ENCODE measurements at places on chromosomes 7 and 10.

DNA sequence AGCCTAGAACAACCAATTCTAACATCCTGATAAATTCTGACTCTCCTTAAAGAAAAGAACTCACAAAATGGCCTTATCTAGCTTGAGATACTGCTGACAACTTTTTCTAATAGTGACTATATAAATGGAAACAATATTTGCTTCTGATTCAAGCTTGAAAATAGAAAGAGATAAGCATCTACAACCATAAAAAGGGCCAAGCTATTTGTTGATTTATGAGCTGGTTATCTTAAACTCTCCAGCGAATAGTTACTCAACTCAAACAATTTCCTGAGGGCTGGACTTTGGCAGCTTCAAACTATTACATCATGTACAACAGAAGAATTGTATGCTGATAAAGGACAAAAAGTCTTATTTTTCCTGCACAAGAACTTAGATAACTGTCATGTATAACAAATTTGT, 4.6 kb downstream of the USP54 start:
- no peak for DNase-seq

DNA sequence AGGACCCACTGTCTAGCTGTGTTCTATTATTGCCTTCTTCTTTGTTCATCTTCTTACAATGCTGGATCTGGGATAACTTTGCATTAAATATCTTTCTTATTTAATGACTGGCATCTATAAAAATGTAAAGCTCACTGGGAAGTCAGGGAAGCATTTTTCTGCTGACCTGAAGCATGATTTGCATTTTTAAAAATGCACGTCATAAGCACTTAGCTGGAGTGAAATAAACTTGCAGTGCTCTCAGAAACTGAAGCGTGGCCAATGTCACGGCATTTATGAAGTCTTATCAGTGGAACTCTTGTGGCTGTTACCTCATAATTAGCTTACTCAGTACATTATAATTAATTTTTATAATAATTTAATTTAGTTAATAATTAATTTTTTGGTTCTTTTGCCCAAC, 59.1 kb downstream of the FRMD4A start:
- DNase-seq = no peak

DNA sequence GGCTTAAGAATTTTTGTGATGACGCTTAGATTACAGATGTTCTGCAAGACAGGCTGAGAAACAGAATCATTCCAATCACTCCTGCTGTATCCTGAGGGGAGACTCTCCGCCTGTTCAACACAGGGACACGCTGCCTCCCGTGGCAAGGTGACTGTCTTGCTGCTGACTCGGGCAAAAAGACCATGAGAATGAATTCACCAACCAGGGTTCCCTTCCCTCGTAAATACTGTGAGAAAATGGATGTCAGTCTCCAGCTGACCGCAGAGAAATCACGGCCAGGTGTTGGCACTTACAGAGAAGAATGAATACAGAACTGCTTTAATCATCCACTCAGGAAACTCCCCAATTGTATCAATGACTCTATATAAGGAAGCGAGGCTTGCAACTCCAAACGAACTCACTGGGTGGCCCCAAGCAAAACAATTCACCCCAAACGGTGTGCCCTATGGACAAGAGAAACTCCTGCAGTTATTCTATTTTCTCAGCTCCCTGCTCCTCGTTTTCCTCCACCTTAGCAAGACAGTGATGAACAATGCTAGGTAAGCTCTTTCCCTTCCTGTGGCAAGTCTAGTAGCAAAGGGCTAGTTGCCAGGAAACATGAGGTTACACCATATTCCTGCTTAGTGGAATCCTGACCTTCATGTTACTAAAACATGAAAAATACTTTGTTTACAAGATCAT, 22.8 kb downstream of the GNA12 start:
- DNase-seq = peak; percentile 83

DNA sequence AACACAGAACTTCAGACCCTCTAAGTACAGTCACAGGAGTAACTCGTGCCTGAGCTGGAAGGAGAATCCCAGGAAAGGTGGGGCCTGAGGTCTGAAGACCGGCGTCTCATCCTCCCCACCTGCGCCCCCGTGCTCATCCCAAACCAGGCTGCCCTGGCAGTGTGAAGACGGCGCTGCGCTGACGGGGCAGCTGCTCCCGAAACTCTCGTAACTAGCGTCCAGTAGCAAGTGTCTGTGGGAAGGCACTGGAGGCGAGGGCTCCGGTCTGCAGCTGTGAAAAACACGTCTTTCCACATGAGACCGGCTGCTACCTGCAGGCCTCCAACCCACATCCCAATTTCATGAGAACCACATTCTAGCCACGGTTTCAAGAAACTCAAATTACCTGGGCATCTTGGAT, 136.6 kb upstream of the RNF32 start:
- no peak for DNase-seq

GRCh38 chr7:32299133-32299702, 191.0 kb downstream of the LSM5 start:
- DNase-seq = no peak

DNA sequence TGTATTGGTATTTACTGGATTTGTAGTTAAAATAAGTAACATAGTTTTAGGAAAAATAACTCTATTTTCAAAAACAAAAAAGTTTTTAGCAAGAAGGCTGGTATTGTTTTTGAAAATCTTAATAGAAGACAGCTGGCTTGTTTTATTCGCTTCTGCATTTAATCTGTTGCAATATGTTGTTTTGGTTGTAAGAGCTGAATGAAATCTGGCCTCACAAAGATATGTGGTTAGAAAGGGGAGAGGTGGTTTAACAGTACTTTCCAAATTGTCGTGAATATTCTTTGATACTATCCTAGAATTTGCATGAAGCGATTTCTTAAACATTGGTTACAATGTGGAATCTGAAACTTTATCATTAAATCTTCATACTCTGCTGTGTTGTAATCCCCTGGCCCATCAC, 355.9 kb upstream of the FZD8 start:
- no peak for DNase-seq

GRCh38 chr7:149569025-149569725, 71.6 kb upstream of the ZNF746 start:
- no peak for DNase-seq

- no peak for DNase-seq
Measured at GRCh38 chr10:89269433-89270152, 18.0 kb upstream of the LIPA start.

- no peak for DNase-seq
Measured at GRCh38 chr10:61321041-61321857, 131.9 kb downstream of the TMEM26 start.

GRCh38 chr7:4998910-4999309, 39.9 kb upstream of the MMD2 start:
- DNase-seq = no peak

GRCh38 chr10:49419005-49419404, 23.1 kb upstream of the DRGX start:
- no peak for DNase-seq

DNA sequence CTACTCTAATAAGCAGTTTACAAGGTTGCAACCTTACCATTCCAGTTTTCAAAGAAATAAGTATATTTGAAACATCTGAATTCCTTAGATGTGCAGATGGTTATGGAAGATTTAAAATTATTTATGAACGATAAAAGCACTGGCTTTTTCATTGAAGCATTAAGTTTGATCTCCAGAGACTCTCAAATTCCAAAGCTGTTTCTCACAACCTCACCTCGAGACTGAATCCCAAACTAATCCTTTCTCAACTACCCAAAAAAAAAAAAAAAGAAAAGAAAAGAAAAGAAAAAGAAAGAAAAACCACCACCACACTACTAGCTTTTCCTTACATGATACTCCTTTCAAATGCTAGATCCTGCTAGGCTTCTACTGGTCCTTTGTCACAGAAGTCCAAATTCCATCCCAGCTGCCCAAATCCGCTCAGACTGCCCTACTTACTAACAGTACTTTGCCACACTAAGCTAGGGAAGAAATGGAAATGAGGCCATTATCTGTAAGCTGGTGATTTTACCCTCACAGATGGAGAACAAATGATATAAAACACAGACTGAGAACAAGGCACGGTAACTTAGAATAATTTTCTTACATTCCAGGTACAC, 100.6 kb upstream of the CDK1 start:
- DNase-seq = no peak

DNA sequence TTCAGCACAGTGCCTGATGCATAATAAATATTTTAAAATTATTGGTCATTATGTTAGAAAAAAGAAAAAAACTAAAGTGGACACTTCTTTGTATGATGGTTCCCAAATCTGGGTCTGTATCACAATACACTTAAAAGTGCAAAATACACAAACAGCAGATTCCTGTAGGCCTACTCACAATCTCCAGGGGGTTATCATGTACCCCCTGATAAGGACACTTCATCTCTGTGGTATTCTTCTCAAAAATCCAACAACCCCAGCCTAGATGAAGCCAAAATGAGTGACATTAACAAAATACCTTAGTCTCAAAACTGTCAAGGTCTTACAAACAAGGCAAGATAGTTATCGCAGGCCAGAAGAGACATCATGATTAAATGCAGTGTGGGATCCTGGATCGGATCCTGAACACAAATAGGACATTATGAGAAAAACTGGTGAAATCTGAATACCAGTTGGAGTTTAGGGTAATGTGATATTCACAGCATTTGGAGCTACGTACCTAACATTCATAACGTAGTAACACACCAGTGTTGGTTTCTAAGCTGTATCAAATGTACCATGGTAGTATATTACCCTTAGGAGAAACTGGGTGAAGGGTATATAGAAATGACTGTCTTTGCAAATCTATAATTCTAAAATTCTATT, 45.2 kb downstream of the NSUN6 start:
- DNase-seq = no peak

DNA sequence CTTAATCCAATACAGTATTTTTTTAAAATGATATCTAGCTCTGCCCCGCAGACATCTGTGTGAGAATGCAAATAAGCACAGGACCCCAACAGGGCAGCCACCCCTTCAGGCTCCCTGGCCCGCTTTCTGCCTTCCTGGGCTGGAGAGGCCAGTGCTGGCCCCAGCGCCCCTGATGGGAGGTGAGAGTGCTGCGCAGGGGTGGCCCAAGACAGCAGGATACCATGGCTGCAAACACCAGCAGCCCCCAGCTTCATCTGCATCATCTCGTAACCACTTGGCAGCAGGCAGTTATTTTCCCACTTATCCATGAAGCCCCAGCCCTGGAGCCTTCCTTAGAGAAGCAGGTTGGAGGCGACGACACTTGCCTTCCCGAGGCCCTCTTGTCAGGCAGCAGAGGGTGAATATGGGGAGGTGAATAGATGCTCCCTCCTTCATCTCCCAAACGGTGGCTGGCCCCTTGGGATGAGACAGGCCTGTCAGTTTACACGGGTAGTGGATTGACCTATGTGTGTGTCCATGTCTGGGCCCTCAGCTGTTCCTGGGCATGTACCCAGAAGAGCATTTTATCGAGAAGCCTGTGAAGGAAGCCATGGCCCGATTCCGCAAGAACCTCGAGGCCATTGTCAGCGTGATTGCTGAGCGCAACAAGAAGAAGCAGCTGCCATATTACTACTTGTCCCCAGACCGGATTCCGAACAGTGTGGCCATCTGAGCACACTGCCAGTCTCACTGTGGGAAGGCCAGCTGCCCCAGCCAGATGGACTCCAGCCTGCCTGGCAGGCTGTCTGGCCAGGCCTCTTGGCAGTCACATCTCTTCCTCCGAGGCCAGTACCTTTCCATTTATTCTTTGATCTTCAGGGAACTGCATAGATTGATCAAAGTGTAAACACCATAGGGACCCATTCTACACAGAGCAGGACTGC, 71.2 kb downstream of the ALOX5 start:
- no peak for DNase-seq

GRCh38 chr7:132343199-132343598, 233.1 kb downstream of the PLXNA4 start:
- no peak for DNase-seq

GRCh38 chr7:70316745-70317144, 718.5 kb downstream of the AUTS2 start:
- DNase-seq = no peak

DNA sequence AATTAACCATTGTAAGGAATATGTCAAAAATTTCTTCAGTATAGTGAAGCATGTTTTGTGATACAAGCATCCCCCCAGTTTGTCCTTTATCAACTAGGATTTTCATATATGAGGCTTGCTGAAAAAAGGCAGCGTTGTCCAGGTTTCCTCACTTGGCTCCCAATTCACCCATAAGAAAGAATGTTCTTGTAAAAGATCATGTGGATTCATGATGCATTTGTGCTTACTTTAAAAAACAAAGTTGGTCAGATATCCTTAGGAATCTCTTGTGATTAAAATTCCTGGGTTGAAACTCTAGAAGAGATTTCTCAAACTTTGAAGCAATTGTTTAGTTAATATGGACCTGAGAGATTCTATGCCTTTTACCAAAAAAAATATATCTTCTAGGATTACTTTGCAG, 181.8 kb downstream of the KIAA1217 start:
- DNase-seq = no peak

GRCh38 chr7:141975806-141976523, 2.4 kb upstream of the TAS2R38 start:
- DNase-seq = peak; percentile 45

- DNase-seq = no peak
Measured at GRCh38 chr7:126211875-126212274, 1040.9 kb downstream of the GRM8 start.

- no peak for DNase-seq
Measured at GRCh38 chr7:47670729-47671128, 88.8 kb upstream of the TNS3 start.

DNA sequence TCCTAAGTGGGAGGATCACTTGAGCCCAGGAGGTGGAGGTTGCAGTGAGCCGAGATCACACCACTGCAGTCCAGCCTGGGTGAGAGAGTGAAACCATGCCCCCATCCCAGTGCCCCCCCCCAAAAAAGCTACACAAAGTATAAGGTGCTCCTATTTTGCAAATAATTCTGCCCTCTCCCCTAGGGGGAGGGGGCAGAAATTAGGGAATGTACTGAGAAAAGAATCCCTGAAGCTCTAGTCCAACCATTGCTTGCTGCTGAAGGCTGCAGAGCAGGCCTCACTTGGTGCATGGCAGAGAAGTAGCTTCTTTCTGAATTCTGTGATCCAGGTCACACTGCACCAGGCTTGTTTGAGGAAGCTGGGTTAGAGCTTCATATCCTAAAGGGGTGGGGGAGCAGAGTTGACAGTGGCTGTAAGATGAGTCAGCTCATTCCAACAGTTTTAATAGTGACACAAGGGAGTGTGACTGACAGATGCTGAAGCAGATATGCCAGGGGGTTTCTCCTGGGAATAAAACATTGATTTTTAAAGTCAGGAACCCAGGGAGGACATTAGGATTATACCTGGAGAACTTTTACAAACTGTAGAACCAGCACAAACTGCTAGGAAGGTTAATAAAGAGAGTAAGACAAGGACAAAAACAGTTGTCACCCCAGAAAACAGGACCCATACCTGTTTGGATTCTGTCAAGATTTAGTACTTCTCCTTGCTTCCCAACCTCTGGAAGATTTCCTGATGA, 32.8 kb upstream of the STRIP2 start:
- no peak for DNase-seq

DNA sequence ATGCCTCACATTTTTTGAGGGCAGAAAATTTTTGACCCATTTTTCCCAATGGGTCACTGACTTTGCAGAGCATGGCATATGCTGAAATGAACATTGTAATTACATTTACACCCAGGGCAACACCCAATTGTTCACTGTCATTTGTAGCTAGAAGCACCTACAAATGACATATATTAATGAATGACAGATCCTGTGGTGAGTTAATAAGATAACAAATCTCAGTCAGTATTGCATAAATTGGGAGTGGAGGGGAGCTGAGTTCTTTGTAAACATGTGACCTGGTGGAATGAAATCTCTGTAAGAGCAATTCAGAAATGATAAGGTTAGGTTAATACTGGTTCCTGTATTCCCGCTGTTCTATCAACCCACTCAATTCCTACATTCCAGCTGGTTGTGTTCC, 255.1 kb upstream of the LRRN3 start:
- no peak for DNase-seq

Data from NCI-H2107 (cell line).